Large intestine (tissue), 12 donors: ENCODE measurements at places on chromosomes 2 and 18. TPM values are rescaled to one million over a fixed set of nuclear protein-coding genes. Genes with fewer than 3 reads are reported as not detected.

- no peak overlapping the region for H3K4me3 ChIP-seq
- H3K4me1 ChIP-seq = no peaks in the 10 kb centered on the region
- peaks cover 57% of the 10 kb centered on the region for H3K36me3 ChIP-seq
- no peak for DNase-seq
Observed at GRCh38 chr2:74079522-74080341, 68.0 kb downstream of the BOLA3 start.

- DNase-seq = no peak
- no peak overlapping the region for H3K4me3 ChIP-seq
Observed at GRCh38 chr2:210267698-210268097, 42.5 kb upstream of the ACADL start.

DNA sequence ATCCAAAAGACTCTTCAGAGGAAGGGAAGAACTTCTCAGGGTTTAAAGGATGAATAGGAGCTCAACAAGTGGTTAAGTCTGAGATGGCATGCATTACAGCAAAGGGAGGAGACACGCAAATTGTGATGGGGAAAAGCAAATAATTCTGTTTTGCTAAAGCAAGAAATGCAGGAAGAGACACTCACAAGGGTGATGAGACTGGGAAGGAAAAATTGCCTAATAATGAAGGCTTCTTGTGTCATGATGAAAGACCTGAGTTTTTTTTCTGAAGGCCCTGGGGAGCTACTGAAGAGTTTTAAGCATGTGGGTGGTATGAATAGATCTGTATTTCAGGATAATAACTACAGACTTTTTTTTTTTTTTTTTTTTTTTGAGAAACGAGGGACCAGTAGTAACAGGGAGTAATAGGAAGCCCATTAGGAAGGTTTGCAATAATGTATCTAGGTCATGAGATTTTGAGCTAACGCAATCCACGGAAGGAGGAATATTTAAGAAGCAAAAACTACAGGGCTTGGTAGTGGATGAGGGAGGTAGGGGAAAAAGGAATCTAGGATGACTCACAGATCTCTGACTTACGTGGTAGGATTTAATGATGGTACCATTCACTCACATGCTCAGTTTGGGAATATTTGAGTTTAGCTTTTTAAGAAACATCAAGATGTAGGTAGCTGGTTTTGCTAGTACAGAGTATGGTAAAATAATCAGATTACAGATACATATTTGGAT lies 16.0 kb upstream of the SERPINB3 start:
- no peak overlapping the region for H3K27ac ChIP-seq
- no peak overlapping the region for H3K4me3 ChIP-seq
- H3K36me3 ChIP-seq = no peaks in the 10 kb centered on the region
- H3K4me1 ChIP-seq = peaks cover 14% of the 10 kb centered on the region

The FAP gene
- 10.6 TPM for polyA plus RNA-seq

The CCDC74B gene
- 3.1 TPM for polyA plus RNA-seq

GRCh38 chr2:45436456-45436855 lies 174.6 kb downstream of the SRBD1 start:
- DNase-seq = no peak
- H3K36me3 ChIP-seq = peaks cover 2% of the 10 kb centered on the region
- no peak overlapping the region for H3K4me3 ChIP-seq
- no peak overlapping the region for H3K27ac ChIP-seq
- no peaks in the 10 kb centered on the region for H3K4me1 ChIP-seq

The ANKRD30B gene
- polyA plus RNA-seq = 0.10 TPM

DNA sequence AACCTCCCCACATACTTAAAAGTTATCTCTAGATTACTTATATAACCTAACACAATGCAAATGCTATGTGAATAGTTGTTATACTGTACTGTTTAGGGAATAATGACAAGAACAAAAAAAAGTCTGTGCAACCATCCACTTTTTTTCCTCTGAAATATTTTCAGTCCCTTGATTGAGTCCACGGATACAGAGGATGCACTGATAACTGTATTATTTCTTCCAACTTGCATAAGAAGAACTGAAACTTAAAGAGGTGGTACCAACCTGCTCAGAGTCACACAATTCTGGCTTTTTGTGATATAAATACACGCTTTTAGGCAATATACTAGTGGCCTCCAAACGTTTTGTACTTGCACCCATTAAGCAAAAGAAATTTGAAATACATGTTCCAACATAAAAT lies 1.4 kb downstream of the SMC6 start:
- H3K27ac ChIP-seq = no peak overlapping the region
- peaks cover 6% of the 10 kb centered on the region for H3K4me1 ChIP-seq
- no peak for DNase-seq
- H3K4me3 ChIP-seq = peak overlapping the region; percentile 92
- no peaks in the 10 kb centered on the region for H3K27me3 ChIP-seq

GRCh38 chr2:164115806-164116205 lies 380.0 kb upstream of the FIGN start:
- no peak overlapping the region for H3K27ac ChIP-seq
- DNase-seq = no peak
- H3K27me3 ChIP-seq = no peaks in the 10 kb centered on the region
- no peaks in the 10 kb centered on the region for H3K4me1 ChIP-seq
- H3K4me3 ChIP-seq = no peak overlapping the region

DNA sequence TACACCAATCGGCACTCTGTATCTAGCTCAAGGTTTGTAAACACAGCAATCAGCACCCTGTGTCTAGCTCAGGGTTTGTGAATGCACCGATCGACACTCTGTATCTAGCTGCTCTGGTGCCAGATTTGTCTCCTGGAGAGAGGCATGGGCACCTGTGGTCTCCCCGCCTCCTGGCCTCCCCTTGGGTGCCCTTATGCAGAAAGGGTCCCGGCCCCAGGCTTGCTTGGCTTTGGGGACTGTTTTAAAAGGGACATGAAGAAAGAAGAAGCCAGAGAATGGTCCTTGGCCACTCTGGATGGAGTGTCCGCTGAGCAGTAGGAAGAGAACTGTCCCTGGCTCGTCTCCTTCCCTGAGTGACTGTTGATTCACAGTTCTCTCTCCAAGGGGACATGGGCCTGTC lies 11.5 kb upstream of the ALPP start:
- H3K4me3 ChIP-seq = no peak overlapping the region
- H3K36me3 ChIP-seq = no peaks in the 10 kb centered on the region
- peaks cover 4% of the 10 kb centered on the region for H3K4me1 ChIP-seq
- no peak for DNase-seq

The ZNF519 gene
- polyA plus RNA-seq = 7.2 TPM

The EMILIN1 gene
- 49.1 TPM for polyA plus RNA-seq

The RTP5 gene
- polyA plus RNA-seq = 0.07 TPM

The GNAL gene
- polyA plus RNA-seq = 4.4 TPM

- H3K4me3 ChIP-seq = no peak overlapping the region
- no peaks in the 10 kb centered on the region for H3K27me3 ChIP-seq
- no peaks in the 10 kb centered on the region for H3K36me3 ChIP-seq
- no peaks in the 10 kb centered on the region for H3K4me1 ChIP-seq
Observed at GRCh38 chr2:145739681-145740080, 1219.8 kb upstream of the ZEB2 start.

- H3K27me3 ChIP-seq = no peaks in the 10 kb centered on the region
- no peaks in the 10 kb centered on the region for H3K4me1 ChIP-seq
- no peak overlapping the region for H3K27ac ChIP-seq
- peaks cover 27% of the 10 kb centered on the region for H3K36me3 ChIP-seq
- peak; percentile 55 for DNase-seq
- no peak overlapping the region for H3K4me3 ChIP-seq
Observed at GRCh38 chr18:54187372-54187771, 37.1 kb downstream of the MBD2 start.
